ENCODE measurements at places on chromosomes 13 and 19. TPM values are rescaled to one million over a fixed set of nuclear protein-coding genes. Genes with fewer than 3 reads are reported as not detected.

GRCh38 chr19:42469311-42470235 is 26.8 kb upstream of the CXCL17 start:
- no peak for DNase-seq

DNA sequence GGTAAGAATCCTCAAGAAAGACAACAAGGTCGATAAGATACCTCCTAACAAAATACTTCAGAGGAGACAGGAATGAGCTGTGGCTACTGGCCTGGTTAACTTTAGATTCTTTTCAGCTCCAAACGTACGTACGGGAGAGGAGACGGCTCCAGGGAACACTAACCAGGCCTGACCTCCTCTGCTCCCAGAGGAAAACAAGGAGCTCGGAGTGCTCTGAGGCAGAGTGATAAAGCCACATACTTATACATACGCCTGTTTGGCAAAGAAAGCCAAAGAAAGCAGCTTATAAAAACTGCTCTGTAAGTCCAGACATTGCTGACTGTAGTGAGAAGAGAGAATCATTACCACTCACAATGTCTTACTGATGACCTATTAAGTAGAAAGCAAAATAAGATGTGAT is 263.9 kb downstream of the MZT1 start:
- peak; percentile 44 for DNase-seq

GRCh38 chr13:97082461-97083207 is 88.4 kb upstream of the OXGR1 start:
- no peak for DNase-seq

- DNase-seq = no peak
Observed at GRCh38 chr13:24202215-24202614, 41.7 kb downstream of the SPATA13 start.

DNA sequence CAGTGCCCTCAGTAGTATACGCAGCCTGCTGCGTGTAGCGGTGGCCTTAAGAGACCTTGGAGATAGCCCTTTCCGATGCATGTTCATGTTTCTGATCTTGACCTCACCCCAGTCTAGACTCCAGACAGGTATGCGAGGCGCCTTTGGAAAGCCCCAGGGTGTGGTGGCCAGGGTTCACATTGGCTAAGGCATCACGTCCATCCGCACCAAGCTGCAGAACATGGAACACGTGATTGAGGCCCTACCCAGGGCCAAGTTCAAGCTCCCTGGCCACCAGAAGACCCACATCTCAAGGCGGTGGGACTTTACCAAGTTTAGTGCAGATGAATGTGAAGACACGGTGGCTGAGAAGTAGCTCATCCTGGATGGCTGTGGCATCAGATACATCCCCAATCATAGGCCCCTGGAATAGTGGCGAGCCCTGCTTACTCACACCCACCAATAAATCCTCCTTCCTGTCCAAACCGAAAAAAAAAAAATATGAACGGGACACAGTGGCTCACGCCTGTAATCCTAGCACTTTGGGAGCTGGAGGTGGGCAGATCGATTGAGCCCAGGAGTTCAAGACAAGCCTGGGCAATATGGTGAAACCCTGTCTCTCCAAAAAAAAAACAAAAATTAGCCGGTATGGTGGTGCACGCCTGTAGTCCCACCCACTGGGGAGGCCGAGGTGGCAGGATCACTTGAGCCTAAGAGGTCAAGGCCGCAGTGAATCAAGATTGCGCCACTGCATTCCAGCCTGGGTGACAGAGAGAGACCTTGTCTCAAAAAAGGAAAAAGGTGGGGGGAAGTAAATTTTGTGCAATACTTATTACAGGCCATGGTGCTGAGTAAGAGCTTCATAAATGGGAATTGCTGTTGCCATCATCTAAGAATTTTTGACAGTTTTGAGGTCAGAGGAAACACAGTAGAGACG is 12.4 kb upstream of the CBLC start:
- DNase-seq = no peak

DNA sequence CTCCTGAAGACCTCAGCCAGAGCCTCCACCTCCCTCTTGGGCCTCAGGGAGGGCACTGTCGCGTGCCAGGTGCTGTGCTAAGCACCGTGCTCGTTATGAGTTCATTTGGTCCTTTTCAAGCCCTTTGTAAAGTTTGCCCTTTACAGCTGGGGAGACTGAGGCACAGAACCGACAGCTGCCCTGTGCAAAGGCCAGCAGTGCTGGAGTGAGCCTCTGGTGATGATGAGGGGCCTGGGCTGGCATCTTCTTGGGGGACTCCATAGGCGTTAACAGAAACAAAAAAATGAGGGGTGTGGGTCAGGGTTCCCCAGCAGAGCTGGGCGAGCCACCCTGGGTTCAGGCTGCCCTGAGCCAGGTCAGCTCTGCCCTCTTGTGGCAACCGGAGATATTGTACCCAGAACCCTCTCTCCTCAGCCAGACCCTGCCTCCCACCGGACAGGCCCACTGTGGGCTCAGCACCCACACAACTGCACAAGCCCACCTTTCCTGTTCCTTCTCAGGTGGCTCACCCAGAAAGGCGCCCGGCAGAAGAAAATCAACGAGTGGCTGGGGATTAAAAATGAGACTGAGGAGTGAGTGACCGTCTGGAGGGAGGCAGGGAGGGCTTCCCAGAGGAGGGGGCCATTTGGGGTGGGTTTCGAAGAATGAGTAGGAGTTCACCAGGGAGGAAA is 5.5 kb upstream of the IFI30 start:
- DNase-seq = no peak

GRCh38 chr13:50401721-50402465 is 386.6 kb downstream of the KCNRG start:
- DNase-seq = no peak

GRCh38 chr13:22220151-22221135 is 549.6 kb downstream of the FGF9 start:
- no peak for DNase-seq

DNA sequence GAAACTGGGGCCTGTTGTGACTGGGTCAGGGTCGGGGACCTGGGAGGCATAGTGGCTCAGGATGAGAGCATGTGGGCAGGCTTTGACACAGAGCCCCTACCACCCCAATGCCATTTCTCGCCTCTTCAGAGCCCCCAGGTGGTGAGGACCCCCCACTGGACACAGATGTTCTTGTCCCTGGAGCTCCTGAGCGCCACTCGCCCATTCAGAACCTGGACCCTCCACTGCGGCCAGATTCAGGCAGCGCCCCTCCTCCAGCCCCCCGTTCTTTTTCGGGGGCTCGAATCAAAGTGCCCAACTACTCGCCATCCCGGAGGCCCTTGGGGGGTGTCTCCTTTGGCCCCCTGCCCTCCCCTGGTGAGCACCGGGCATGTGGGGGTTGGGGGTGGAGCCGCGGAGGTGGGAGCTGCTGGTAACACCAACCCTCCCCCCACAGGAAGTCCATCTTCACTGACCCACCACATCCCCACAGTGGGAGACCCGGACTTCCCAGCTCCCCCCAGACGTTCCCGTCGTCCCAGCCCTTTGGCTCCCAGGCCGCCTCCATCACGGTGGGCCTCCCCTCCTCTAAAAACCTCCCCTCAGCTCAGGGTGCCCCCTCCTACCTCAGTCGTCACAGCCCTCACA is 10.4 kb downstream of the IGFLR1 start:
- DNase-seq = no peak

The ZNF615 gene
- 7.0 TPM for total RNA-seq

- DNase-seq = no peak
Observed at GRCh38 chr13:60143775-60144174, 20.0 kb downstream of the DIAPH3 start.

DNA sequence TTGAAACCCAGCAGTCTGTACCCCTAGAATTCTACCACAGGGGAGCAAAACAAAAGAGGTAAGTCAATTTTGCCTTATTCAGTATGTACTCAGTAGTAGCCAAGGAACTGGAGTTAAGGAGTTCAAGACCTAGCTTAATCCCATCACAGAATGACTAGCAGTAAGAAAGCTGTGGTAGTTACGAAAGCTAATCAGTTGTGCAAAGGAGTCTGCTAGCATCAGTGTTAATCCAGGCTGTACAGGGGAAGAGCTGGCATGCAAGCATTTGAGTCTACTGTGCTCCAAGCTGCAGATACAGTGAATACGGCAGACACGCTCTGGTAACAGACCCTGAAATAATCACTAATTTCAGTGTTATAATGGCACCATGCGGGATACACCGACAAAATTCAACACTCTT is 4.7 kb downstream of the DNMT1 start:
- no peak for DNase-seq

The STRN4 gene
- total RNA-seq = 62.1 TPM

The NXNL1 gene
- not detected for total RNA-seq

The C19orf85 gene
- not detected for total RNA-seq

- no peak for DNase-seq
Observed at GRCh38 chr13:110915874-110916206, 971 bp upstream of the ANKRD10 start.

GRCh38 chr19:47284324-47284899 is 9.7 kb downstream of the INAFM1 start:
- no peak for DNase-seq

DNA sequence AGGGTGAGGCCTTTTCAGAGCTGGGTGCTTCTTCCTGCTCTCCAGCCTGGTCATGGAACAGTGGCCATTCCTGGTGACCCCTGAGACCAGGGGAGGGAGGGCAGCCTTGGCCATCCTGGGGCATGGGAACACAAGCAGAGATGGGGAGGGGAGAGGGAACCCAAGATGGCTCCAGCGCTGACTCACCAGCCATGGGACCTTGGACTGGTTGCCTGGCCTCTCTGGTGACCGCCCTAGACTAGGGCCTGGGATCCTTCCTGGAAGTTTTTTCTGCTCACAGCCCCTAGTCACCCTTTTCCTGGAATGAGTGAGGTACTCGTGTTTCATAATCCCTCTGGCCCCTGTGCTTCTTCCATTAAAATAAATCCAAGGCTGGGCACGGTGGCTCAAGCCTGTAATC is 3.3 kb upstream of the OPA3 start:
- no peak for DNase-seq

DNA sequence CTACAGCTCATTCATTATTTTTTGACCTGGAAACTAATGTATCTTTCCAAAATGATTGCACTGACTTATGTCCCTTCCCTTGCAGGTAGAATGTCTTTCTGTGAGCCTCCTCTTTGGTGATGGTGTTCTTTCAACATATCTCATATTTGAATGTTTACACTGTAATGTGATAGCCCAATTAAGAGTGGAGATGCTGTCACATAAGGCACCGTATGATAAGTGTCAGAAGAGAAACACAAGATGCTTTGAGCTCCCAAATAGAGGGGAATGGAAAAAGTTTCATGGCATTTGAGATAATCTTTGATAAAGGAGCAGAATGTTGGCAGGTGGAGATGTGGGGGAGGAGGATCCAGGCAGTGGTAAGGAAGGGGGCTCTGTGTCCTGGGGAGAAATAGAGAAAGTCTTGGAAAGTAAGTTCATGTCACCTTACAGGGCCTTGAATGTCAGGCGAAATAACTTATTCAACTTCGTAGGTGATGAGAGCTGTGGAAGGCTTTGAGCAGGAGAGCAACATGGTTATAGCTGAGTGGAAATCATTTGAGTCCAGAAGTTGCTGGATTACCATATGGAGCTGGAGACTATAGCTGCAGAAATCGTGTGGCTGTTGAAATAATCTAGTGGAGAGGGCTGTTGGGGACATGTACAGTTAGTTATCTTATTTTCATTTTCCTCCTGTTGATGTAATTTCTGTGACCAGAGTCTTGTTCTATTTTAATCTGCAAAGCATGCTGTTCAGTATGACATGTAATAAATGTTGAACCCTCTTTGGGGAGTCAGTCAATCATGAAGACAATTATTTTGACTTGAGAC is 10.3 kb upstream of the RNF113B start:
- no peak for DNase-seq

The GDF15 gene
- total RNA-seq = 76.3 TPM

The CEACAM8 gene
- total RNA-seq = not detected

The DAZAP1 gene
- 53.8 TPM for total RNA-seq

DNA sequence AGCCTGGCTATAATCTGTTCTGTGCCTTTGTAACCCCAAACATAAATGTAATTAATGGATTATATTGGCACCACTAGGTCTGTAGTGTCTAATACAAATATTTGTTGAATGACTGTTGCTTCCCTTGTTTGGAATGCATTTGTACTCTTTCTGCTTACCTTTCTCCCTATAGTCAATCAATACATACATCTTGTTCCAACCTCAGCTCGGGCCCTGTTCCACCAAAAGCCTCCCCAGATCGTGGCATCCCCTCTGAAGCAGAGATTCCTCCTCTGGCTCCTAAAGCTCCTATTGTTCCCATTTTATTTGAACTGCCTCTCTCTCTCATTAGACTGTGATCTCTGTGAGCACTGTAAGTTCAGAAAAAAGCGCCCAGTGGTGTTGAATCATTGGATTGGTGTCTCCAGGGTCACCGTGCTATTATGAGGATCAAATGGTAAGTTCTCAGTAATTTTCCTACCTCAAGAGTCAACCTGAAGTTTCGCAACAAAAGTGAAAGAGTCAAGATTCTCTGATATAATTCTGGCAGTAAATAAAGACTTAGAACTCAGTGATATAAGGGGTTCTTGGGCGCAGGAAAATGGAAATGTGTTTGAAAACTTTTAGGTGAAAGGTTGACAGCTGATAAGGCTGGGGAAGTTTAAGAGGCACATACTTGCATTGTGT is 151.5 kb downstream of the KLF5 start:
- DNase-seq = no peak

The ZNF90 gene
- 3.6 TPM for total RNA-seq

DNA sequence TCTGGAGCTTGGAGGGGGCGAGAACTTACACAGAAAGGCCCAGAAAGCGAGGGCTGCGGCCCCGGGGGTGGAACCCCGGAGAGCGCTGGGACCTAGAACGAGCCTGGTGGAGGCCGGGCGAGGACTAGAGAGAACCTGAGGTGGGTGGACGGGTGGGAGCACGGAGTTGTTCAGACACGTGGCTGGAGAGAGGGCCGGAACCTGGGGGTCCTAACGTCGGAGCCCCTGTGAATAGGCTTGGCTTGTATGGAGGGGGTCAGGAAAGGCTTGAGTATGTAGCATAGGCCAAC is 383 bp downstream of the ZNF581 start:
- DNase-seq = no peak

DNA sequence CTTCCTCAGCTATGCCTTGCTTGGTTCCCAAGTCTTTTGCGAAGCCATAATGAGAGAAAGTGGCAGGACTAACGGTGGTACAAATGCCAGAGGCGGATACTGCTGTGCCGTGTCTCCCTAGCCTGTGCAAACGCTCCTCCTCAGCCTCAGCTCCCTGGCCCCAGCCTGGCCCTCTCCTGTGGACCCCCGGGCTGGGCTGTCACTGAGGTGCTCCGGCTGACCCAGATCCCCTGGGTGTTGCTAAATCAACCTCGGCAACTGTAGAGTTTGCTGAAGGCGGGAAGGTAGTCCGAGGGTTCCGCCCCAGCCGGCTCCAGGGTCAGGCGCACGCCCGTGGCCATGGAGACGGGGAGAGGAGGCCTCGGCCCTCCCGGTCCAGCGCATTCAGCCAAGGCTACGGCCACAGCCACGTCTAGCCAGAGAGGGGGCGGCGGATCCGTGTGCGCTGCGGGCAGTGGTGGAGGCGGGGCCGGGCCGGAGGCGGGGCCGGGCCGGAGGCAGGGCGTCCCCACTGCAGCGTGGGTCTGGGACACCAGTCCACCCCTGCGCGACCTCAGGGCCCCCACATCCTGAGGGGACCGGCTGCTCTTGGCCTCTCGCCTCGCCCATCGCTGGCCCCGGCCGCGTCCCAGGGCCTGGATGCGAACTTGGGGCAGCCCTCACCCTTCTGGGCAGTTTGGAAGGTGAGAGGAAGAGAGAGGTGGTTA is 16.4 kb upstream of the ZNF492 start:
- DNase-seq = no peak

The B3GNT3 gene
- 17.3 TPM for total RNA-seq

GRCh38 chr13:25971459-25972145 is 80.2 kb downstream of the SHISA2 start:
- DNase-seq = no peak

GRCh38 chr13:70502944-70503343 is 394.7 kb upstream of the KLHL1 start:
- DNase-seq = no peak

The MCEMP1 gene
- total RNA-seq = not detected

The PCDH9 gene
- total RNA-seq = 0.40 TPM

The IL27RA gene
- 10.1 TPM for total RNA-seq

The FBN3 gene
- not detected for total RNA-seq

Data from epithelial cell of proximal tubule (primary cell).